ENCODE measurements at places on chromosomes 6 and 20. TPM values are rescaled to one million over a fixed set of nuclear protein-coding genes. Genes with fewer than 3 reads are reported as not detected.

The ACTL10 gene
- 2.2 TPM for total RNA-seq

The HEY2 gene
- not detected for total RNA-seq

The TMEM170B gene
- 2.4 TPM for total RNA-seq

The TRIM31 gene
- total RNA-seq = not detected

The C6orf58 gene
- total RNA-seq = not detected

The NEURL2 gene
- 4.4 TPM for total RNA-seq

The PRL gene
- total RNA-seq = not detected

The POM121L2 gene
- not detected for total RNA-seq

The COL19A1 gene
- not detected for total RNA-seq

The FABP7 gene
- not detected for total RNA-seq

The SASH1 gene
- 112 TPM for total RNA-seq

The KCNK5 gene
- total RNA-seq = 0.17 TPM

The CRIP3 gene
- total RNA-seq = 0.34 TPM

- no peak for DNase-seq
Observed at GRCh38 chr6:80767808-80768207, 661.3 kb downstream of the BCKDHB start.

GRCh38 chr20:5822569-5822968 is 72.4 kb downstream of the SHLD1 start:
- no peak for DNase-seq

GRCh38 chr6:36594816-36595643 is 868 bp downstream of the SRSF3 start:
- DNase-seq = peak; percentile 71

GRCh38 chr6:56475736-56476457 is 166.8 kb downstream of the DST start:
- DNase-seq = peak; percentile 75

GRCh38 chr20:15252304-15252703 is 914.9 kb upstream of the FLRT3 start:
- no peak for DNase-seq

- DNase-seq = no peak
Observed at GRCh38 chr20:38092260-38092857, 58.8 kb downstream of the RPRD1B start.

GRCh38 chr20:48525400-48525799 is 302.4 kb downstream of the PREX1 start:
- no peak for DNase-seq

DNA sequence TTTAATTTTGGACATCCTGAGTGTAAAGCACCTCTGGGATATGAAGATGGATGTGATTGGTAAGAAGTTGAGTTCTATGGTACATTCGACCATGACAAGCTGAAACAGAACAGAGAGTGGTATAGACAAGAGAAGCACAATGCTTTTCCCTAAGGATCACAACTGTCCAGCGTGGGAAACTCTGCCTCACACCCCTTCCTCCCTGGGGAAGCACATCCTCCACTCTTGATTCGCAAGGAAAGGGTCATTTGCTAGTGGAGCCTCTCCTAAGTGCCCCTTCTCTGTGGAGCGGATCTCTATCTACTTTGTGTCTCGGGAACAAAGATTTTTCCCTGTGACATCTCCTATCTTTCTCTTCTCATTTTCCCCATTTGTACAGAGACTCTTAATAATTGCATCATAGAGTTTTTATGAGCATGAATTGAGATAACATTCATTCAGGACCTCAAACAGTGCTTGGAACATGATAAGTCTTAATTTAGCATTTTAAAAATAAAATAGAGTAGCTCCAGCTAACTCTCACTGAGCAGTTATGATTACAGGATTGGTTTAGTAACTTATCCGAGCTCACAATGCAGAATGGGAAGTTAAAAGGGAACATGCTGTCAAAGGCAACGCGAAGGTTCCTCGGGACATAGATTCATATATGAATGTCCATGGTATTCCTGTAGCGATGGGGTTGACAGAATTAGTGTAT is 775.2 kb downstream of the C6orf118 start:
- no peak for DNase-seq

DNA sequence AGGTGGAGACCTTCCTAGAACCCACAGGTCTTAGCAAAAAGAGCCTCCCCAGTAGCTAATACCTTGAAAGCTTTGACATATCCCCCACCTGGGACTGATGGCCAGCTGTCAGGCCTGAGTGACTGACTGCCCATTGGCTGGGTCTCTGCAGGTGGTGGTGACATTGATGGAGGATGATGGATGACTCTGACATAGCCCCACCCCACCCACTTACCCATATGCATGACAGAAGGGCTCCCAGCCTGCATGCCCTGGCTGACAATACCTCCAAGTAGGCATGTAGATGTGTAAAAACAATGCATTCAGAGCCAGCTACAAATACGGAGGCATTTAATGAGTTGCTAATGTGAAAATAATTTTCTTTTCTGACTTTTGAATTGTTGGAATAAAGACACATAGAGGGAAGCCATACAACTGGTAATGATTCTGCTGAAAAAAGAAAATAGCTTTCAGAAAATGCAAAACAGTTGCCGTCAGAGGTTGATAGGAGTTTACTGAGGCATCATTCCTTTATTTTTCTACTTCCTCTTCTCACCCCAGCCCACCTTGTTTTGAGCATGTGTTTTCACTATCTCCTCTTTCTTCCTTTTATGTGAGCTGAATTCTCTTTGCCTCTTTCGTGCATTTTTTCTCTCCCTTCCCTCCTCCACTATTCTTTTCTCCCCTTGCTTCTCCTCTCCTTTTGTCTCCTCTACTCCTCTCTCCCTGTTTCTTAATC is 70.6 kb downstream of the OLIG3 start:
- DNase-seq = no peak

DNA sequence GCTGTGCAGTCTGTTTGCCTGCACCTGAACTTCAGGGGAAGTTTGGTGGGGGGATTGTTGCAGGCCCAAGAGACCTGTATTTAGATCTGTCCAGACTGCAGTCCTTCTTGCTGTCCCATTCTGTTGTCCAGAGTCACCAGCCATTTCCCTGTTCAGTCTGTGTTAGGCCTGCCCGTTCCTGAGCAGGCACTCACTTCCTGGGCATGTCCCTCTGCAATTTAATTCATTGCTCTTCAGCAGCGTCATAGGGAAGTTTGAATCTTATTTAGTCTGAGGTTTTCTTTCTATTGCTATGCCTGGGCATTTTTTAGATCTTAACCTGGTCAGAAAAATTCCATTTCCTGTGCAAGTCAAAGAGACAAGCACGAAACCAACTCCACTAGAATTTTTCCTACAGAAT is 190.2 kb downstream of the DTNBP1 start:
- DNase-seq = peak; percentile 43

GRCh38 chr6:155717374-155717773 is 261.7 kb upstream of the NOX3 start:
- DNase-seq = no peak

DNA sequence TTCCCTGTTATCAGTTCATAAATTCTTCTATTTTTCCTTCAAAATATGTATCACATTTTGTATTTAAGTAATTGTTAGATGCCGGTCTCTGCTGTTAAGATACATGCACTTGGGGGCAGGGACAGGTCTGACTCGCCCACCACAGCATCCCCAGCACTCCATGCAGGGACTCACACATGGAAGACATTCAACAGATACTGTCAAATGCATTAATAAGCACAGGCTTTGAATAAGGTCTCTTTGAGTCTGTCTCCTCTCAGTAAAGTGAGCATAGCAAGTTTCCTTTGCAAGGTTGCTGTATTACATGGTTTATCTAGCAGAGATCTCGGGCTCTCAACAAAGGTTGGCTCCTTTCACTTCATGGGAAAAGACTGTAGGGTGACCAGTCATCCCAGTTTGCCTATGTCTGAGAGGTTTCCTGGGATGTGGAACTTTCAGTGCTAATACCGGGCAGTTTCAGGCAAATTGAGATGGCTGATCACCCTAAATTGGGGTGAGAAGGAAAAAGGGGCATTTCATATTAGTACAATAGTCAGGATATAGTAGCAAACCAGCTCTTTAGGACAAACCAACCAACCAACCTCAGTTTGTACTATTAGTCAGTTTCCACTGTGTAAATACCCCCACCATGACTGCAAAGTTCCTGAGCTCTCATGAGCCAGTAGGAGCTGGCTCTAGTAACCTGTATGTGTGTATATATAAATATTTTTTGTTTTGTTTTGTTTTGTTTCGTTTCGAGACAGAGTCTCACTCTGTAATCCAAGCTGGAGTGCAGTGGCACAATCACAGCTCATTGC is 15.0 kb downstream of the JPH2 start:
- DNase-seq = no peak

- DNase-seq = peak; percentile 70
Observed at GRCh38 chr6:52233975-52234823, 10.1 kb downstream of the IL17F start.

DNA sequence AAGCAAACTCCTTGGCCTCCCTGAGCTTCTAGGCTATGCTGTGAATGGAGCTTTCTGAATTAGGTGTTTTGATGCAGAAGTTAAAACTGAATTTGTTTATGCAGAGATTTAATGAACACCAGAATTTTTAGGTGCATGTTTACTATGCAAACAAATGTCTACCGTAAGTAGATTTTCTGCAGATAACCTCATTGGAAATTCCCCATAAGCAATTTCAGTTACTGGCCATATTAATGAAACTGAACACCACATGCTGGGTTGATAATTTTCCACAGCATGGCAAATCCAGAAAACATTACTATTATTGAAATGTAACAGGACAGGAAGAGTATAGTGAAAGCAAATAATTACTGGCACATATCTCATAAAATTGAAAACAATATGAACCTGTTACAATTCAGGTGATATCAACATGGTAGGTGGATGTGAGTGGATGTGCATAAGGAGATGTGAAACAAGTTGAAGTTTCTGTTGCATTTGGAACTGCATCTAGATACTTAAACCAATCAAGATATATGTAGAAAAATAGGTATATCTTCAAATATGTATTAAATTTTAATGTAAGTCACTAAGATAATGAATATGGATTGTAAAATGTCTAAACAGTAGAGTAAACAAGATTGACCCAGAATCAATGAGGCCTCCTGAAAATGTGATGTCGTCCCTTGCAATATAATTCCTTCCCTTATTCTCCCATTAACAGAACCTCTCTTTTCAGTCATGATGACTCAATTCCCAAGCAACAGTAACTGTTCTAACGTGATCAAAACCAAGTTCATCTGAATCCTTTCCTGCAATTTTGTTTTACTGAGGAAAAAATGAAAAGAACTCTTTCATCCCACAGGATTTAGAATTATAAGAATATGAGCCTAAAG is 11.0 kb downstream of the PTCHD4 start:
- DNase-seq = no peak

GRCh38 chr6:30915591-30915946 is 1.5 kb downstream of the VARS2 start:
- peak; percentile 78 for DNase-seq

DNA sequence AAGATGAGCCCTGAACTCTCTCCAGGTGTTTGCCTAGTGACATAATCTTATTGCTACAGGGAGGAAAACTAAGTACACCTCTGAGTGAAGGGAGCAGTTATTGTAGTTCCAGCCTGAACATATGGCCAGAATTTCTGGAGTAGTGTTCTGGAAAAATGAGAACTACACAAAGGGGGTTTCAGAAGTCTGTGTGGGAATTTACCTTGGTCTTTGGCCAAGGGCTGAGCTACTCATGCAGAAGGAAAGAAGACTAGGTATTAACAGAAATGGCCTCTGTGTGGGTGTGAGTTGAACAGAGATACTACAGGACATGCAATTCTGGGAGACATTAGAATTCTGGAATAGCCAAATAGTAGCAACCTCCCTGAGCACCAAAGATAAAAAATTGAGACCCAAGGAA is 1009.7 kb upstream of the GJE1 start:
- DNase-seq = no peak

- no peak for DNase-seq
Observed at GRCh38 chr6:123802351-123802696, 1.3 kb upstream of the NKAIN2 start.

DNA sequence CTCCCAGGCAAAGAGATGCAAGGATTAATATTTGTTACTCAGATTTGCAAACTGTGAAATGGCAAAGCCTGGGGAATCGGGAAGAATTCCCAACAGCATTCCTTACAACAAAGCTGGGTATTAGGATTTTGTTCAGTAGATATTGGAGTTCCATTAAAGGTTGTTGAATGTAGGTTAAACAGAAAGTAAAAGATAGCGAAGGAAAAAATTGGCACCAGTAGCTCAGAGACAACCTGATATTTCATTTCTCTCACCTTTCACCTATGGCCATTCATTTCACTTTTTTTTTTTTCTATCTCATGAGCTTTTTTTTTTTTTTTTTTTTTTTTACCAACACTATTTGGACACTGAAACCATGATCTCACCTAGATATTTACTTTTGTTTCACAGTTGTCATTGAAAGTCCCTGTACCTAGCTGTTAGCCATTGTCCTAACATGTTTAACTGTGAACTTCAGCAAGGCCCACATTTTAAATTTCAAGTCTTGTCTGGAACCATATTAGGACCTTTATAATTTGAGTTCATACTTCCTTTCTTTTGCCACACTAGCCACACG is 552.5 kb downstream of the HAO1 start:
- DNase-seq = no peak

GRCh38 chr20:45251884-45252560 is 2.3 kb downstream of the SLPI start:
- DNase-seq = no peak

DNA sequence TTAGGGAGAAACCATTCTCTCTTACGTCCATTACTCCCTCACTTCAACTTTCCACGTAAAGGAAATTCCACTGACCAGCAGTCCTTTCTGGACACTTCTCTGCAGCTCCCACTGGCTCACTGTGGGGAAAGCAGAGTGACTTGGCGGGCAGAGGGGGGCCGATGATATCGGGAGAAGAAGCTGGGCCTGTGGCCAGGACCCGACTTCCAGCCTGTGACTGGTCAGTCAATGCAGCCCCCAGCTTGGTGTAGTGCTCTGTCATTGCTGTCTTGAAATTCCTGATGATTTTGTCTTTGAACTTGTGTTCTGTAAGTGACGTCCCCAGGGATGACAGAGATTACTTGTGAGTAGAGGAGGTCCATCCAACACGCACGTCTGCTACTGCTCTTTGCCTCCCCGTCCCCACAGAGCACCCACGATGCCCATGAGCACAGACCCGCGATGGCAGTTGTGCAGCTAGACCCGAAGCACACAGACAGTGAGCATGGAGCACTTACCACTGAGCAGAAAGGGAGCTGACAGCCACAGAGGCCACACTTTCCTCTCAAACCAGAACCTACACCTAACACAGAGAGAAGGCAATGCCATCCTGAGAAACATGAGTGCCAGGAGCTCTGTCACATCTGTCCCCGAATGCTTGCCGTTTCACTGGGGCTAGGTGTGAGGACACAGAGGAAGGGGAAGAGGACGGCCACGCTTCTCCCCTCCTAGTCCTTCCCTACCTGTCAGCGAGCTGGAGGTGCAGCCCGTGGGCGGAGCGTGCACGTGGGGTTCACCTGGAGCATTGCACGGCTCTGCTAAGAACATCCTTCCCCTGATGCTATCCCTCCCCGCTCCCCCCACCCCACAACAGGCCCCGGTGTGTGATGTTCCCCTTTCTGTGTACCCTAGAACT is 25.7 kb downstream of the DACT2 start:
- DNase-seq = no peak

DNA sequence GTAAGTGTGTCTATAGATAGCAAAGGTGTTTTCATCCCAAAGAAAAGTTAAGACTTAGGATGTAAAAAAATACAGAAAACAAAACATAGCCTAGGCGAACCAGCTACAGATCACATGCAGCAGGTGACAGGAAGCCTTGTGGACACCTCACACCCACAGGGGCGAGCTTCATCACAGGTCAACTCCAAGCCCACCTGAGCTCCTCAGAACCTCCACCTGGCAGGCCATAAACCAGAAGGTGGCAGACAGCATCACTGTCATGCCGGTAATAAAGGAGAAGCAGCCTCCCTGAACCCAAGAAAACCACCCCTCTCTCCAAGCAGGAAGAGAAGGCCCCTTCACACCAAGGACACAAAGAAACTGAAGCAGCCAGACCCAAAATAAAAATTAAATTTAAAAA is 1.0 kb downstream of the RALGAPA2 start:
- peak; percentile 29 for DNase-seq

Data from dermis blood vessel endothelial cell (primary cell).